ENCODE measurements at places on chromosomes 5 and 9. TPM values are rescaled to one million over a fixed set of nuclear protein-coding genes. Genes with fewer than 3 reads are reported as not detected.

TAF1L gene
- total RNA-seq, result 0.21 TPM

SLC46A2 gene
- not detected for total RNA-seq

ARL14EPL gene
- total RNA-seq, result not detected

SGCD gene
- 169 TPM for total RNA-seq

CREBRF gene
- 31.0 TPM for total RNA-seq

TAL2 gene
- total RNA-seq, result 8.6 TPM

SLC34A3 gene
- total RNA-seq, result not detected

MEIKIN gene
- total RNA-seq, result 3.9 TPM

OR1Q1 gene
- total RNA-seq, result not detected

IL13 gene
- total RNA-seq, result not detected

NLN gene
- 23.7 TPM for total RNA-seq

FGD3 gene
- 7.1 TPM for total RNA-seq

LHX2 gene
- total RNA-seq, result 4.2 TPM

AFAP1L1 gene
- total RNA-seq, result 121 TPM

MTMR12 gene
- 26.0 TPM for total RNA-seq

CDH18 gene
- total RNA-seq, result 0.62 TPM

DDX46 gene
- total RNA-seq, result 53.6 TPM

CSF2 gene
- not detected for total RNA-seq

F2RL1 gene
- total RNA-seq, result 2.3 TPM

UBQLN1 gene
- total RNA-seq, result 106 TPM

DMAC1 gene
- total RNA-seq, result 18.5 TPM

CTXN3 gene
- total RNA-seq, result 4.6 TPM

ELOVL7 gene
- 4.7 TPM for total RNA-seq

SHISAL2B gene
- total RNA-seq, result not detected

CWC27 gene
- 22.6 TPM for total RNA-seq

KIF4B gene
- total RNA-seq, result 0.10 TPM

SEPTIN8 gene
- total RNA-seq, result 43.5 TPM

CARTPT gene
- not detected for total RNA-seq

GHR gene
- 13.4 TPM for total RNA-seq

SEMA5A gene
- 40.3 TPM for total RNA-seq

TYRP1 gene
- total RNA-seq, result 0.92 TPM

SMIM33 gene
- not detected for total RNA-seq

EGFLAM gene
- 37.6 TPM for total RNA-seq

QRFP gene
- total RNA-seq, result not detected

Measured in tongue (tissue), 3 donors.